NCI-H510A (cell line): ENCODE measurements at places on chromosomes 2 and 18.

- DNase-seq = no peak
Observed at GRCh38 chr18:8730080-8730827, 24.9 kb downstream of the MTCL1 start.

DNA sequence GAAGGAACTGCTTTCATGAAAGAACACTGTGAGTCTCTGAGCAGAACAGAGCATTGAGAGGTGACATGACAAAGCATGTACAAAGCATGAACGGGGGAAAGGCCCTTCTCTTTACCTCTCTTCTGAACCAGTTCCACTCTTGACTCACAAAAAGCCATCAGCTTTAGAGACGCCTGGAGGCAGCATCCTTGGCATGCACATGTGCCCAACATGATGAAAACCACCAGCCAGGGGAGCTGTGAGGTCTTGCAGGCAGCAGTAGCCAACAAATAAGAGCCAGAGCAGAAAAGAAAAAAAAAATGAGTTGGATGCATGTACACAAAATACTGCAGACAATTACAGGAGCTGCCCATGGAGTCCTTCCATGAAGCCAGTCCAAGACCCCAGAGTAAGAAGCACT lies 95.5 kb upstream of the AGAP1 start:
- no peak for DNase-seq

GRCh38 chr2:150109912-150110311 lies 377.6 kb downstream of the RND3 start:
- no peak for DNase-seq

- DNase-seq = no peak
Observed at GRCh38 chr2:30679426-30680088, 127.7 kb downstream of the CAPN13 start.
